Stimulated activated CD4-positive, alpha-beta T cell treated with anti-CD3 and anti-CD28 coated beads, Interleukin-1b, Interleukin-23, amount 100 ng/mL, for 1 hour (primary cell): ENCODE measurements at places on chromosomes 5 and 9.

DNA sequence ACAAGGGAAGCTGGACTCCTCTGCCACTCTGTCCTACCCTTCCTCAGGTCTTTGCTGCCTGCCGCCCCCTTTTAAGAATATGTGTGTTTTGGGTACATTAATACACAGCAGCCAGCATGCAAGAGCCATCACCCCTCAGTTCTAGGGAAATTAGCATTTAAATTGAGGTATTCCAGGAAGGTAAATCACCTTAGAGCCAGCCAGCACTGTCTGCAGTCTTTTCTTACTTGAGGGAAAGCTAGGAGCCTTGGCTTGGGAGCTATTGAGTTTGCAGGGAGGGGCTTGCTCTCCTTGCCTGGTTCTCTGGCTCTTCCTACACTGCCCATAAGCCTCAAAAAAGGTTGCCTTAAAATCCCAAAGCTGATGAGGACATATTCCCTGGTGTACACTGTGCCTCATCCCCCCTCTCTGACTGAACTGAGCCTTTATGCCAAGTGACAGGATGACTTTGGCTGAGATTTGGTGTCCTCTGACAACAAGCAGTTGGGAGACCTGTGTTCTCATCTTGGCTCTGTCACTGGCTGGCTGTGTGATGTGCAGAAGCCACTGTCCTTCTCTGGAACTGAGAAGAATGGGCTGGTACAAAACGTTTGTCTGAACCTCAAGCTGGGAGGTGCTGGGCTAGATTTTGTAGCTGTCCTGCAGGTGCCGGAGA, 54.1 kb downstream of the TRIM32 start:
- DNase-seq: no peak

DNA sequence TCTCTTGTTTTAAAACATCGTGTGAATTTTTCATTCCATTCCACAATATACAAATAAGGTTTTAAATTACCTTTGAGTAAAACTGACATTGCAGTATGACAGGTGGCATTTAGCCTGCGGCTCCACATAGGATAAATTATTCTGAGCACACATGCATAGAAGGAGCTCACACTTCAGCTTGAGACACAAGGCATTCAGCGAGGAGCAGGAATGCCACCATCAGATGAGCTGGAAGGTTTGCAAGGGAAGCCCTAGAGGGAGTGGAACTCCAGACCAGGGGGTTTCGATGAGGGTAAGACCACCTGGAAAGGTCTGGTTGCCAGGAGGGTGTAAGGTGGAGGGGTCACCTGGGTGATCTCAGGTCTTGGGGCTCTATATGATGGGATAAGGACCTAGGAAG, 259.0 kb upstream of the ADRA1B start:
- no peak for DNase-seq

- no peak for DNase-seq
Measured at GRCh38 chr9:7780261-7780988, 19.2 kb downstream of the DMAC1 start.

DNA sequence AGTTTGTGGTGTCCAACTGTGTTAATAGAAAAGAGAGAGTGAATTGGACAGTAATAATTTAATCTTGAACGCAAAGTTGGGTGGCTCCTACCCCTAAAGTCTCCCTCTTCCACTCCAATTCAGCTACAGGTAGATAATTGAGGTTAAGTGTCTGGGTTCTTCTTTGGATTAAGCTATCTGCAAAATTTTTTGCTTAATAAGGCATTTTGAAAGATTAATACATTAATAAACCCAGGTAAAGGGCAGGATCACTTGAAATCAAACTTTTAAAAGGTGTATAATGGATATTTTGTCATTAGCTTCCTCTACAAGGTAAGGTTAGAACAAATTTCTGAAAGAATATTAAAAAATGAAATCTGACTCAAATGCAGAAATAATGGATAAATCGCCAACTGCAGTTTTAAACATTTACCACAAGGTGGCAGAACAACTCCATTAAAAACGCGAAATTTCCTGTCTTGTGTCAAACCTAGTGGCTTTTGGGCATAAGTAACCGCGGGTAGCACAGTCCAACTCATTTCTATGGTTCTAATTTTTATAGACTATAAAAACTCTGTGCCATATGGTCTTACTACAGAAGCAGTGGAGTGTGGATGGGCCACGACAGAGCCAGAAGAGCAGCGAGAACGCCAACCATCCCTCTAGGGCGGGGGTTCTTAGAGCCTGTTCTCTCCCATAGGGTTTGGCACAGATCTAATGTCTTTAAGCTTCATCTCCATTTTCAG, 276.5 kb downstream of the ARHGEF28 start:
- DNase-seq: no peak

- no peak for DNase-seq
Measured at GRCh38 chr5:89450149-89450538, 567.2 kb upstream of the MEF2C start.

DNA sequence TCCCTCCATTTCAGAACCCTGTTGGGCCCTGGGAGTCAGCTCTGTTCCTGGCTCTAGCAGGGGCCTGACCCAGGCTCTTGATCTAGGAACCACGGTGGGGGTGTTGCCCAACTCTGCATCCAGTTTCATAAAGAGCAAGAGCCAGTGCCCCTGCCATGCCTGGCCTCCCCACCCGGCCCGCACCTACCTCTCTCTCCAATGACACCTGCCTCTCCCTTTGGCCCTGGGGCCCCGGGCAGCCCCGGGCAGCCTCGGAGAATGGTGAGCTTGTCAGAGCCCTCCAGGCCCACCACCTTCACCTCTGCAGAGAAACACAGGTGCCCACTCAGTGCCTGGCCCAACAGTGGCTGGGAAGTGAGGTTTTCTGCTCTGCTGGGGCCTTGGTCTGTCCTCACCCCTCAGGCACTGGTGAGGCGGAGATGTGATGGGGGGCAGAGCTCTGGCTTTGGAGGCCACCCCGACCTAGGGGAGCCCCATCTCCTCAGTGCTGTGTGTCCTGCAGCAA, 1.5 kb downstream of the FCN1 start:
- no peak for DNase-seq

DNA sequence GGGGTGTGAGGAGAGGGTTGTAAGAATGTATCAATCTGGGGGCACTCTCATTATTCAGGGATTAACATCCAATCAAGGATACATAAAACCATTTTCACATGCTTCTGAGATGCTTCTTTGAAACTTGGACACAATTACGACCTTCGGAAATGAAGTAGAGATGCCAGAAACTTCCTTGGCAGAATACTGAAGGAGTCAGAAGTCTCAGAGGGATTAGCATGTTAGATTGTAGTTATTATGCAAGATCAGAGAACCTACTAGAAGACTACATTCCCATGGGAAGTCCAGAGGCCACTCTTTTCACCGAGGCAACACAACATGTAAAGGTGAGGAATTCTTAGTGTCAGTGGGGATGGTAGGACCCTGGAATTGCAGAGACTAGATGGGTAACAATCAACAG, 5.1 kb upstream of the SLC22A4 start:
- no peak for DNase-seq

DNA sequence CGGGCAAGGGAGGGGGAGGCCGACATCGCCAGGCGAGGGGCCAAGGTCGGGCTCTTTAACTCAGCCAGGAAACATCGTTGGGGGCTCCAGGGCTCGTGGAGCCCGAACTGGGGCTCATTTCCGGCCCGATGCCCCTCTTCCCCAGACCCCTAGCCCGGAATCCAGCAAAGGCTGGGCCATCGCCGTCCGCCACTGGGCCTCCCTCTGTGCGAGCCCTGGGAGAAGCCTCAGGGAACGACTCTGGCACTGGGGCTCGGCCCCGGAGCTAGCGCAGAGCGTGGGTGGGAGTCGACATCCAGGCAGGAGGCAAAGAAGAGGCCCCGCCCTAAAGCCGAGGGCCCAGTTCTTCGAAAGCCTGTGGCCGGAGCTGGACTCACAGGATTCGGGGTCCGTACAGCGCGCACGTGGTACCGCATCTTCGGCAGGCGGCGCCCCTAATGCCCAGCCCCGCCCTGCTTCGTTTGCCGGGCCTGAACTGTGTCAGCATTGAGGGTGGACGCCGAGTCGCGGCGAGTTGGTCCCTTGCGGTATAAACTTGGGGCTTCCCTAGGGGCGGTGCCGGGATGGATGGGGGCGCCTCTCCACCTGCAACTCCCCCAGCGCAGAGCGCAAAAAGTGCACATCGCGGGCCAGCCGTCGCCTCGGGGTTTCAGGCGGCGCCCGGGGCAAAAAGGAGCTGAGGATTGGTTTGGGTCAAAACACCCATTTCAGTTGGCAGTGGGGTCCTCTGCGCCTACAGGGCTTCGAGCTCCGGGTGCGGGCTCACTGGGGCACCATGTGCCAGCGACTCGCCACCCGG, 3.6 kb upstream of the PAX5 start:
- no peak for DNase-seq

GRCh38 chr5:71932655-71933338, 174.5 kb upstream of the MAP1B start:
- no peak for DNase-seq

DNA sequence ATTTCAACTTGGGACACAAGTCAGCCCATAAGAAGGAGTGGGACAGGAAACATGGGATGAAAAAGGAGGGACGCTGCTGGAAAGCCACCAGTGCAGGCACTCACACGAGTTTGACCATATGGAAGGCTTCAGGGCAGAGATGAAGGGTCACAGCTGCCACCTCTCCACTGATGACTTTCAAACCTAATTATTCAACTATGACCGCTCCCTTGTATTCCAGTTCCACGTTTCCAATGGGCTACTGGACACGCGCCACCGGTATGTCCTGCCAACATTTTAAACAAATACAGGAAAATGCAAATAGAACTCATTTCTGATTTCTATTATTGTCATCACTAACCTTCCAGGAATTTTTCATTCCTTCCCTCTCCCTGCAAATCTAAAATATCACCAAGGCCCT, 134.7 kb downstream of the SLC1A3 start:
- DNase-seq: no peak

GRCh38 chr9:38090170-38090569, 21.1 kb upstream of the SHB start:
- DNase-seq: no peak

DNA sequence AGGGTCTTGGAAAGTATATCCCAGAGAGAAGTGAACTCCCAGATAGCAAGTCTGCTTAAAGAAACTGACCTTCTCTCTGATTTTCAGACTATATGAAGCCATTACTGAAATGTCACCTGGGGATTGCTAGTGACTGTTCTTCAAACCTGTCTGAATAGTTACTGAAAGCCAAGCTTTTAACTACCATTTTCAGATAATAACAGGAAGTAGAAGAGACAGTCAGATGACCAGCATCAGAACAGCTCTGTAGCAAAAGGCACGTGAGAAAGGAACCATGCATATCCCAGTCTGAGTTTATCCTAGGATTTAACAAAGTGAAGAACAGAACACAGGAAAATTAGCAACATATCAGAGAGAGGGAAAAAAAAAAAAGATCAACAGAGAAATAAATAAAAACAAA, 74.9 kb upstream of the SELENOP start:
- DNase-seq: no peak

- no peak for DNase-seq
Measured at GRCh38 chr9:127181315-127181580, 58.8 kb upstream of the ANGPTL2 start.

DNA sequence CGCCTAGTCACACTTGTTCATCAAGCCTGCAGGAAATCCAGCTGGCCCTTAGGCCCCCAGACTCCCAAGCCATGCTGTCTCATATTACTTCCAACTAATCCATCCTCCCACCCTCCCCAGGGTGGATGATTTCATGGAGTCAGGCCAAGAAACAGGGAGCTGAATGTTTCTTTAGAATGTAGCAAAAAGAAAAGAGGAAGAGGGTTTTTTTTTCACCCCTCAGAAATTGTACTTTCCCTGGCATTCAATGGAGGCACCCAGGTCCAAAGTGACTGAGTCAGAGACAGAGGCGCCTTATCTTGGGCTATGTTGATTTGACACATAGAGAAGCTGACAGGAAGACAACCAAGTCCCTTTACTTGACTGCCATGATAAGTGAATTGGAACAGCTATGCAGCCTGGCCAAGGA, 260.2 kb upstream of the NR4A3 start:
- DNase-seq: no peak

DNA sequence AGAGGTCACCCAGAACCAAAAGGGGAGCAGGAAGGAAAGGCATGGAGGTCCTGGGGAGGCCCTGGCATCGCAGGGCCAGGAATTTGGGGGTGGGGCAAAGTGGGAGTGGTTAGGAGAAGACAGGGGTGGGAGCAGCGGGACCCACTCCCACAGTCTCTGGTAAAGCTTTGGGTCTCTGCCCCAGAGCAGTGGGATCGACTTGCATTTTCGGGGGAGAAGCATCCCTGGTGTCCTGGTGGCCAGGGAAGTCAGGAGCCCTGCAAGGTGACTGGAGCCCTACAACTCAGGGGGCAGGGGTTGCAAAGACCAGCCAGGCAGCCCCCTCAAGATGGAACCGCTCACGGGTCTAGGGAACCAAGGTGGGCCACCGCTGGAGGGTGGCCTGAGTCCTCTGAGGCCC, 22.4 kb upstream of the GTF3C5 start:
- no peak for DNase-seq

DNA sequence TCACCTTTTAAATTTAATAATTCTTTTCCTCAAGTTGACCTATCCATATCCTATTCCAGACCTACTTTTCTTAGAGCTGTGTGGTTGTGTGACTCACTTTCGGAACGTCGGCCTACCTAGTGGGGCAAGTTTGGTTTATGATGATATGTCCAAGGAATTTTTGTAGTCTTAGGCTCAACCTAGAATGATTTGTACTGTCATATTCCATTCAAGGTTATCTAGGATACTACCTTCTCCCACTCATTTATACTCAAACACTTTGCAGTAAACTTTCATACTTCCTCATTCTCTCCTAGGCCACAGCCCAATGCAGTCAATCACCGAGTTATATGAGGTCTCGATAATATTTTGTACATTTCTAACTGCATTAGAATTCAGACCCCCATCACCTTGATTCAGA, 61.9 kb downstream of the PIK3R1 start:
- DNase-seq: no peak

- DNase-seq: no peak
Measured at GRCh38 chr5:133238426-133239205, 186.8 kb downstream of the HSPA4 start.

DNA sequence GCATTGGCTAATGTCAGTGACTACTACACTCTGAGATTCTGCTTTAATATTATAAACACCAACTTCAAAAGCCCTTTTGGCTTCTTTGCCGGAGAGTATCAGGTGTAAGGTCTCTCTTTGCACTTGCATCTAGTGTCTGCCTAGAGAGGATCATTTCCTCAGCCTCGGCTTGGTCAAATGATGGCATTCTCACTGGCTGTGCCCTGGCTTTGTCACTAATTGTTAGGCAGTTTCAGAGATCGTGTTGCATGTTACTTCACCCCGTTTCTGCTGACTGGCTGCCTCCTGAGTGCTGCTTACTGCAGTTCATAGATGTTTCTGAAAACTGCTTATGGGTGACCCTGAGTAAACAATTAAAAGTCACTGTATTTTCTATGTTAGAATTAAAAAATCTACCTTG, 48.8 kb downstream of the SLC1A3 start:
- DNase-seq: no peak

DNA sequence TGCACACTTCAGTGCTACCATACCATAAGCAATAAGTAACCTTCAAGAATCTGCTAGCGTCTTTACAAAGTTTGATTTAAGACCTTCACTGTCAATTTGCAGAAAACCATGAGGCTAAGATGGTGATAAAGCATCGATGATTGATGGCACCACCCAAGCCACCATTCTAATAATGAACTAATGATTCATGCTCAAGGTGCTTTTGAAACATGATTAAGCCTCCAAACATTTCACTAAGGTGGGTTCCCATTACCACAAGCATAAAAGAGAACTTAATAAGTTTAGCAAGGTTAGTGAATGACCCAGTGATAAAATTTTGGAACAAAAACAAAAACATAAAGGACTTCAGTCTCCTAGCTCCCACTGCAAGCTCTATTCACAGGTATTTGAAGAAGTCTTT, 214.7 kb downstream of the FBXL17 start:
- no peak for DNase-seq

GRCh38 chr5:1292139-1292538, 2.7 kb downstream of the TERT start:
- no peak for DNase-seq
